ENCODE measurements at places on chromosomes 6 and 20.

DNA sequence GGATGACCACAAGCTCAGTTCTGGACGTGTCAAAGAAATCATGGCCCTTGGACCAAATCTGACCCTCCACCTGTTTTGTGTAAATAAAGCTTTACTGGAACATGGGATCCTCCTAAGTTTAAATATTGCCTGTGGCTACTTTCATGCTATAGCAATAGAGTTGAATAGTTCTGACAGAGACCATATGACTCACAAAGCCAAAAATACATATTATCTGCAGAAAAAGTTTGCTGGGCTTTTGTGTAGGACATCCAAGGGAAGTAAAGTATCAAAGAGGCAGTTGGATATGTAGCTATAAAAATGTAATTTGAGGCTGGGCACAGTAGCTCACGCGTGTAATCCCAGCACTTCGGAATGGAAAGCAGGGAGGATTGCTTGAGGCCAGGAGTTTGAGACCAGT is 78.9 kb downstream of the TOX2 start:
- no peak for DNase-seq

GRCh38 chr20:59583428-59584277 is 20.7 kb upstream of the PHACTR3 start:
- DNase-seq = no peak

DNA sequence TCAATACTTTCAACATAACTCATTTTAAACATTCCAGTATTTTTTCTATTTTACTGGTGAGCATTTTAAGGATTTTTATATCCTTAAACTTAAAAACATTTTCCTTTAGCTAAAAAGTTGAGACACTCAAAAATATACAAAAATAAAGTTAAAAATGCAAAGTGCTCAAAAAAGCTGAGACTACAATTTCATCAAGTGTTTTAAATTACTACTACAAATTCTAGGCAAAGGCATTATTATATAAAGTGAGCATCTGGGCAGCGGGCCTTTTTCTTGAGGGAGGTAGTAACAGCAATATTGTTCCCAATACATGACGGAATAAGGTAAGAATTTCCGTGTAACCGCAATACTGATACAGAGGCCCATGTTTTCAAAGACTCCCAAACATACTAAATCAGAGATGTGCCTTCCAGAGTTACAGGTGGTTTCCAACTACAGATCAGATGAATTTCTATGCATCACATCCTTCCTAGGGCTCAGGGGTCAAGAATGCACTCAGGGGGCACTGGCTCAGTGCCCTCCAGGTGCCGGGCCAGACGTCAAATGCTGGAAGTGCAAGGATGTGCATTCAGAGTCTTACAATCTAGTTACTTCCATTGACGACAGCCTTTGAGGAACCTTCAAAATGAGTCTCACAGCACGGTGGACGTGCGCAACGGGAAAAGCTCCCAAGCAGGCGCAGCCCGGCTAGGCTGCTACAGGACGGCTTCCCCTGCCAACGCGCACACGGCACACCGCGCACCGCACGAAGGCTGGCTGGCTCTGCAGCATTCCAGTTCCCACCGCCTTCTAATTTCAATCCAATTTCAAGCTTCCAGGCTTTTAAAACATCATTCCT is 1.7 kb downstream of the PHF10 start:
- no peak for DNase-seq

GRCh38 chr20:50014570-50015562 is 32.1 kb downstream of the SNAI1 start:
- no peak for DNase-seq

DNA sequence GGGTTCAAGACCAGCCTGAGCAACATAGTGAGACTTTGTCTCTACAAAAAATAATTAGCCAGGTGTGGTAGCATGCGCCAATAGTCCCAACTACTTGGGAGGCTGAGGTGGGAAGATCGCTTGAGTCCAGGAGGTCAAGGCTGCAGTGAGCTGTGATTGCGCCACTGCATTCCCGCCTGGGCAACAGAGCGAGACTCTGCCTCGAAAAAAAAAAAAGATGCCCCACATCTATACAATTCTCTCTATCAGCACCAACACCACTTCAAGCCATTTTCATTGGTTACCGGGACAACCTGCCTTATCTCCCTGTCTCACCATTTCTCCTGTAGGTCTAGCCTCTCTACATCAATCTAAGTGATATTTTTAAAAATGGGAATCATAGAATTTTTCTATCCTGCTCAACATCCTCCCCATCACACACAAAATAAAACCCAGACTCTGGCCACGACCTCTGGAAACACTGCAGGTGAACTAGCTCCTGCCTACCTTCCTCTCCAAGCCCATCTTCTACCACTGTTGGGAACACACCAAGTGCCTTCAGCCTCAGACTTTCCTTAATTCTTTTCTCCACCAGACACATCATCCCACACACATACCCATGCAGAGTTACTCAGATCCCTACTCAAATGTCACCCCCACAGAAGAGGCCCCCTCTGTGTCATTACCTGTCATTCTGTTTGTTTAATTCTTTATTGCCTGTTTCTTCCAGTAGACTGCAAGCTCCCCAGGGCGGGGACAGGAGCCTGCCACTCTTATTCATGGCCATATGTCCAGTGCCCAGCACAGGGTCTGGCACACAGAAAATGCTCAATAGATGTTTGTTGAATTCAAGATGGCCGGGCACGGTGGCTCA is 9.6 kb upstream of the PLTP start:
- DNase-seq = no peak

GRCh38 chr6:126091466-126091865 is 105.1 kb downstream of the TRMT11 start:
- DNase-seq = no peak

DNA sequence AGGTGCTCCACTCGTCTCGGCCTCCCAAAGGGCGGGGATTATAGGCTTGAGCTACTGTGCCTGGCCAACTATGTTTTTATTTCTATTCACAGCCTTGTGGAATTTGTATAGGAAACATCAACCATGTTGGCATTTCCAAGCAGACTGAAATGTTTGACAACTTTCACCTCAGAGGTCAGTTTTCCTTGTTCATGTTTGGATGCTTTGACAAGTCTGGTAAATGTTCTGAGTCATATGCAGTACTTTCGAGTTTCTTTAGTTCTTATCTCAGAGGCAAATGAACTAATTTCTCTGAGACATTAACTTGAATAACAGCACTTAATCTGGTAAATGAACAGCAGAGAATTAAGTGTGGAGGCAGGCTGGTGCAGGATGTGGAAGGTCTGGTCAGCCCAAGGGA is 373.4 kb upstream of the SYNCRIP start:
- DNase-seq = no peak

- DNase-seq = no peak
These were observed 23.9 kb downstream of the ERMARD start for GRCh38 chr6:169775321-169775720.

- no peak for DNase-seq
These were observed 293.6 kb downstream of the HIVEP2 start for GRCh38 chr6:142651384-142651783.

Measured in stimulated activated CD8-positive, alpha-beta memory T cell treated with anti-CD3 and anti-CD28 coated beads, Interleukin-4, amount 100 ng/mL, for 1 hour (primary cell).